ENCODE measurements at places on chromosomes 7 and 10.

GRCh38 chr10:85858776-85859515, 507.6 kb downstream of the GRID1 start:
- no peak for DNase-seq

DNA sequence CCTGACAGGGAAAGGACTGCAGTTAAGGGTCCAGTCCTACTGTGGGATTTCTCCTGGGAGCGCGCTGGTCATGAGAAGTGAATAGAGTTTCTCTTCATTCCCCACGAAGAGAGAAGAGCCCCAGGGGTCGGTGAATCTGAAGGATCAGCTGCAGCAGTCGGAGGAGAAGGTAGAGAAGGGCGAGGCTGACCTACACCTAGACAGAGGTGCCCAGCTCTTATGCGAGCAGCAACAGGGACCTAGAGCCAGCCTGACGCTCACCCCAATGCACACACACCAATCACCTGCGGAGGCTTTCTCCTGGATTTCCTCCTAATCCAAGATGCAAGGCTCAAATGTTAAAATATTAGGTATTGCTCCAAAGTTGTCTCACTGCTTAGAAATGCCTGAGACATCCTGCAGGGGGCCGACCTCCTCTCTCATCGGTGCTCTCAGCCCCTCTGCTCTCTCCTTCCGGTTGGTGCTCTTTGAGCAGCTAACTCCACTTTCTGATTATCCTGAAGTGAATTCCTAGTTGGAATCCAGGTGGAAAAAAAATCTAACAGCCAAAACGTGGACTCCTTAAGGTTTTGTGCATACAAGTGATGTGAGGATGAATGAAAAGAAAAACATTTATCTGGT, 176.4 kb downstream of the AHR start:
- DNase-seq: no peak

DNA sequence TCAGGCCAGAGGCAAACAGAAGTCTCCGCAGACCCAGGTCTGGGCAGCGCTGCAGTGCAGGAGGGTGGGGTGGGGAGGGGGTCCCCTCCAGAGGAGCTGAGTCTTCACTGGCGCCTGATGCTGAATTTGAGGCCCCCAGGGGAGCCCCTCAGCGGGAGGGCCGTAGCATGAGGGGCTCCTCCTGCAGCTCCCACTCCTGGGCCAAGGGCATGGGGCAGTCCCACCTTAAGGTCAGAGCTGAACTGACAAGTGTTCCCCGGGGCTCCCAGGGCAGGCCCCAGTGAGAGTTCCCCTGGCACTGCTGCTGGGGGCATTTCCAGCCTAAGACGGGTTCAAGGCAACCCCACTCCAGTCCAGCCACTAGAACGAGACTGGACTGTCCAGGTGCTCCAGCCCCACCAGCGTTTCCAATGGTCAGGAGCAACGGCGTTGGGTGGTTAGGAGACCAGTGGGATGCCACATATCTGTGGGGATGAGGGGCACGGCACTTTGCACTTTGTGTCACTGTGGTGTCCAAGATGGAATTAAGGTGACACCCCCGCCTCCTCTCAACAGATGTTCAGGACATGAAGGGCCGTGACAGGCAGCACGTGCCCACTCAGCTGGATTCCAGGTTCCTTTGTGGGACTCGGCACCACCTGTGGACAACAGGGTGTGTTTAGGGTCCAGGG, 139.1 kb downstream of the PTPRN2 start:
- no peak for DNase-seq

DNA sequence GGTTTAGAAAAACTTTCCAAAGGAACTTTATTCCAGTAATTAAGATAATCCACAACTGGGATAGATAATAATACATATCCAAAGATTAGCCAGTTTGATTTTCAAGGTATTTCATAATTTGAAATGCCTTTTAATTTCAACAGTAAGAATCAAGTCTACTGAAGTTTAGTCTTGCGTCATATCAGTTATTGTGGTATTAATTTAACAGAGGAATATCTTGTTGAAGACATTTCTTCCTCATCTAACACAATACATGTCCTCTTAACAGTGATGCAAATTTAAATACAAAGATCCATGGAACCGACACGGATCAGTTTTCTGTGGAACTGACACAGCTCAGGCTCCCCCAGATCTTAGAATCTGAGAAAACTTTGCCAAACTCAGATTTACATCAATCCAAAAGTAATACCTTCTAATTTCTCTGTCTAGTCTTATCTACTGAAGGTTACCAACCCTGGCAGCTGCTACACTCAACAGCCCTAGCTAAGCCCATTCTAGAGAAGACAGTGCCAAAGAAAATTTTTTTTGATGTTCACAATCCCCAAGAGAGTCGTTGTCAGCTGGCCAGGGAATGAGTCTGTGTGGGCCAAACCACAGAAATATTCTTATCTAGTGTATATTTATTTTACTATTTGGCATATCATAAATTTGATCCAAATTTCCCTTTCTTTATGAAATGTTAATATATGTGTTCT, 365.2 kb upstream of the MEOX2 start:
- no peak for DNase-seq

- no peak for DNase-seq
These were observed 806.2 kb downstream of the CNTNAP2 start for GRCh38 chr7:146922782-146923181.

- DNase-seq: no peak
These were observed 2.5 kb downstream of the IGFBP3 start for GRCh38 chr7:45918556-45918955.

DNA sequence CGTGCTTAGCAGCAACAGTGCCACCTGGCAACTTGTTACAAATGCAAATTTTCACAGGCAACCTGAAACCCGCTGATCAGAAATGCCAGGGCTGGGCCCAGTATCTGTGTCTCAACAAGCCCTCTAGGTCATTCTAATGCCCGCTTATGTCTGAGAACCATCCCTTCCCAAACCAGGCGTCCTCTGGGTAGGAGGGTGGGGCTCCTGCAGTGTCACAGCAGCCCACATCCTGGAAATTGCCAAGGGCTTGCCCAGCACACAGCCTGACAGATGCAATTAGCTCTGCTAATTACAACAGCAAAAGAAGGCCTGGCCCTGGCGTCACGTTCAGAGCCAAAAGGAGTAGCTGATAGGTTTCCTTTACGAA, 15.9 kb downstream of the ITPRIP start:
- DNase-seq: peak; percentile 64

DNA sequence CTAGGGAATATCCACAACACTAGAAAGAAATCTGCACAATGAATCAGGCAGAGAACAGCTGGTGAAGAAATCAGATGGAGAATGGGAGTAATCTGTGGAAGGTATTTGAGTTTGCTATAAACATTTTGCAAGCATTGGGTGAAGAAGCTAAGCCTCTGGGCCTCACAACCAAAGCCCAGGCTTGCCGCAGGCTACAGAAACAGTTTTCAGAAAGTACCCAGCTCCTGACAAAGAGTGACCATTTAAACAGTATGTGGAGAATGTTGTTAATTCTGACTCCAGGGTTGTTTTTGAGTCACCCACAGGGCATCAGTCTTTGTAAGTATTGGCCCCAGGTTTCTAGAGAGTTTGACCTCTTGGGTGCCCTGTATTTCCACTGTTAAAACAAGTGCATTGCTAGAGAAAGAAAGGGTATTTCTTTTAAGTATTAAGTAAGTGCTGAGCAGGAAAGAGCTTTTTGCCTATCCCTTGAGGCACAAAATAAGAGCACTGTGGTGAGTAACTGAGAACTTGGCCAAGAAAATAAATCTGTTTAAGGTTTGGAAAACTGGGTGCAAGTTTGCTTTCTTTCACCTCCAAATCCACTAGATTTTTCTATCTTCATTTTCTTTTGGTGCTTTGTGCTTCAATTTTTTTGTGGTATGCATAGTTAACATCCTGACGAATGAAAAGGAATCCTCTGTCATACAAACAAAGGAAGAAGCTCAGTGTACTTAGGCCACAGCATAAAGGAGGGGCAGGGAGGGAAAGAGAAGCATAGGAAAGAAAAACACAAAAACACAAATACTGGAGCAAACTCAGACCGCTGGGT, 691.8 kb downstream of the SUGCT start:
- no peak for DNase-seq

DNA sequence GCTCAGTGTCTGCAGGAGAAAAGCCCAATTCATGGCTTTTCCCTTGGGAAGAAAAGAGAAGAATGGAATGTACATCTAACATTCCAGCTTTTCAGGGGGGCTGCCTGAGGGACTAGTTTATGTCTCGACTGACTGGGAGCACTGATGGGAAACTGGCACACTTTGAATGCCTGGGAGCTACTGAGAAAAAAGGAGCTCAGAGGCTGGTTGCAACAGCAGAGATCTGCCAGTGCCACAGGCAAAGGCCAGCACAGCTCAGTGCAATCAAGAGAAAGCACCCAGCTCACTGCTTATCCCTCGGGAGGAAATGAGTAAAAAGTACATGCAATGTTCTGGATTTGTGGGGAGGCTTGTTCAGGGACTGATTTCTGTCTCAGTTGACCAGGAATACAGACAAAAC, 226.2 kb downstream of the COBL start:
- DNase-seq: no peak

GRCh38 chr7:125391921-125392320, 462.3 kb upstream of the POT1 start:
- peak; percentile 1 for DNase-seq

GRCh38 chr10:122116331-122116730, 127.4 kb downstream of the TACC2 start:
- no peak for DNase-seq

DNA sequence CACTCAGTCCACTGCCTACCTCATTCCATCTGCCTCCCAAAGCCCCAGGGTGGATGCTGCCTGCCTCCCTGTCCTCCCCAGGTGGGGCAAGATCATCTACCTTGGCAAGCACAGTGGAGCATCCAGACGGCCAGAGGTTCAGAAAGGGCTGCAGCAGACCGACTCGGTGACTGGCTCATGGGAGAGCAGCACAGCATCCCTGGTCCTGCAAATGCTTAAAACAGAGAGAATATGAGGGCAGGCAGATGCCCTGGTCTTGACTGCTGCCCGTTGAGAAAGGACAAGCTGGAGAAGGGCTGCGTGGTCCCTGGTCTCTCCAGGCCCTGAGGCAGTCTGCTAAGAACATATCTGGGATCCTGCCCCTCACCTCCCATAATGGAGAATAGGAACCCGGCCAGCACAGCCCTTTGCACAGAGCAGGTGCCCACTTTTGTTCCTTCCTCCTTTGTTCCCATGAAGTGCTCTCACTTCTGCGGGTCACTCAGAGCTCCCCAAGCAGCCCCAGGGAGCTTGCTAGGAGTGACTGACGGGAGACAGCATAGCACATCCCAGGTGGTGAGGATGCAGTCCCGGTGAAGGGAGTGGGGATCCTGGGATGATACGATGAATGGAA, 1.4 kb downstream of the HPS1 start:
- no peak for DNase-seq

DNA sequence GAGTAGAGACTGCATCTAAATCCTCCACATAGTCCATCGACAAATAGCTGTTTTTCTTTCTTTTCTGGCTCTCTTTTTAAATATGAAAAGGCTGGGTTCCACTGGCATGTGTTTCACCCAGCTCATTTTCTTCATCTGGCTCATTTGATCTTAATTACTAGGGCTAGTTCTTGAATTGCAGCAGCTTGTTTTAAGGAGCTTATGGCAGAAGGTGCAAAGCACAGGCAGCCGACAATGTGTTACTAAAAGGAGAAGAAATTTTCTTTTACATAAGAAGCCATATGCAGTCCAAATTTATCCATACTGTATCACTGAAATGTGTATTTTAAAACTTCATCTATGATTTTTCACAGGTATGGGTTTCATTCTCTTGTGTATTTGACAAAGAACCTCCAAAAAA, 205.6 kb upstream of the PTER start:
- DNase-seq: no peak

- DNase-seq: no peak
These were observed 349.0 kb upstream of the MTPN start for GRCh38 chr7:136326045-136326609.

DNA sequence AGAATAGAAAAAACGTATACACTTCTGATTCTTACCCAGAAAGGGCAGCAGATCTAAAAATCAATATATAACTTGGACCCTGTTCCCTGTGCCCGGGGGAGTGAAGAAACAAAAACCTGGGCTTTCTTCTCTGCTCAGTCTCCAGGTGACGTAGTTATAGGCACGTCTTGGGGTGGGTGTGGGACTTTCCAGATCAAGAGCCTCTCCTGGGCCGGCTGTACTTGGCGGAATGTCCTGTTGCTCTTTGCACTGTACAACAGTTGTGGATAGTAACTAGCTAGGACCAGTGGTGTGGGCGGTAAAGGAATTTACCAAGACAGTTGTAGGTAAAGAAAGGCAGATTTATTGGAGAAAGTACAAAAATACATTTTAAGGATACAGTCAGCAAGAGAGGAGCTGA, 40.4 kb upstream of the STEAP4 start:
- DNase-seq: no peak

DNA sequence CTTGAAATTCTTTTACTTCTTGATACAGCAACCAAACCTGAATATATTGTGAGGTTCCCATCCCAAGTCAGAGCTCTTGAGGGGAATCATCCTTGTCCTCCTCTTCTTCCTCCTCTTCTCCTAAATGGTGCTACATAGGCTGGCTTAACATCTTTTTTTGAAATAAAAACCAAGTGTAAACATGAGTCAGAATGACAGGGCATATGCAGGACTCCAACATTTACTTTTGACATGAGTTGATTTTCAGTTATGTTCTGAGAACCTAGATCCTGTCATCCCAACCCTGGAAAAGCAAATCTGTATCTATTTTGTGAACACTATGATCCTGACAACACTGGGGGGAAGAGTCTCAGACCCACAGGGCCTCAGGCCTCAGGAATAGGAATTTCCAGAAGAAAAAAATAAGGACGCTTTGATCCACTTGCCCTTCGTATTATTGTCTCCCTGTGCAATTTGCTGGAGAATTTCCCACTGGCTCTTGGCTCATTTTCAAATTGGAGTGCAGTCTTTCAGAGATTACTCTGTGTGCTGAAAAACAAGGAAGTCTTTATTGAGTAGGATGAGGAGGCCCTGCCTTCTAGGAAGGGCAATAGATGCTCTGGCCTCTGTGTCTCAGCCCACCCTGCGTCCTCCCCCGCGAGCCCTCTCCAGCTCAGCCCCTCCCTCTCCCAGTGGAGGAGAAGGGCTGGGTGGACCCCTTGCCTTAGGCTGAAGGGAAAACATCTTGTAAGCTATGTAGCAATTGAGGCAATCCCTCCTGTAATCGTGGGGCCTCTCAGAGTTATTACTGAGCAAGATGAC, 121.6 kb downstream of the CREB5 start:
- DNase-seq: no peak

GRCh38 chr7:158077151-158077840, 510.3 kb downstream of the PTPRN2 start:
- no peak for DNase-seq

DNA sequence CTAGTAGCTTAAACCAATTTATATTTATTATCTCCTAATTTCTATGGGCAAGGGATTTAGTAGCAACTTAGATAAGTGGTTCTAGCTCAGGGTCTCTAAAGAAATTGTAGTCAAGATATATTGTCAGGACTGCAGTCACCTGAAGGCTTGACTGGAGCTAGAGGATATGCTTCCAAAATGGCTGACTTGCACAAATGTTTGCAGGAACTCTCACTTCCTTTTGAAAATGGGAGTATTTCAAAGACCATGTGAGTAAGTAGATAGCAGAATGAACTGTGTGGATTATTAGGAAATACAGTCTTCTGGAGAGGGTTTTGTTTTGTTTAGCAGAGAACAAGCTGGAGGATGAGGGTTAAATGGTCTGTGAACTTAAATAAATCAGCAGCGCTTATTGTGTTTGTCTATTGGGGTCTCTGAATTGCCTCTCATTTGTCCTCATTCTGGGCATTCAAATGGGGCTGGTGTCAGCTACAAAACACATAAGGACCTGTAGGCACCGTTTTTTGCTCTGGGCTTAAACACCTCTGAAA, 524.6 kb downstream of the LRMDA start:
- DNase-seq: peak; percentile 13

GRCh38 chr7:107865956-107866775, 24.8 kb upstream of the DLD start:
- no peak for DNase-seq
